ENCODE measurements at places on chromosomes 6 and 20. TPM values are rescaled to one million over a fixed set of nuclear protein-coding genes. Genes with fewer than 3 reads are reported as not detected.

- no peak overlapping the region for H3K27ac ChIP-seq
- peaks cover 15% of the 10 kb centered on the region for H3K4me1 ChIP-seq
- no peaks in the 10 kb centered on the region for H3K27me3 ChIP-seq
- H3K4me3 ChIP-seq, result no peak overlapping the region
- no peaks in the 10 kb centered on the region for H3K36me3 ChIP-seq
Measured at GRCh38 chr20:18727032-18727508, 86.5 kb upstream of the SCP2D1 start.

DNA sequence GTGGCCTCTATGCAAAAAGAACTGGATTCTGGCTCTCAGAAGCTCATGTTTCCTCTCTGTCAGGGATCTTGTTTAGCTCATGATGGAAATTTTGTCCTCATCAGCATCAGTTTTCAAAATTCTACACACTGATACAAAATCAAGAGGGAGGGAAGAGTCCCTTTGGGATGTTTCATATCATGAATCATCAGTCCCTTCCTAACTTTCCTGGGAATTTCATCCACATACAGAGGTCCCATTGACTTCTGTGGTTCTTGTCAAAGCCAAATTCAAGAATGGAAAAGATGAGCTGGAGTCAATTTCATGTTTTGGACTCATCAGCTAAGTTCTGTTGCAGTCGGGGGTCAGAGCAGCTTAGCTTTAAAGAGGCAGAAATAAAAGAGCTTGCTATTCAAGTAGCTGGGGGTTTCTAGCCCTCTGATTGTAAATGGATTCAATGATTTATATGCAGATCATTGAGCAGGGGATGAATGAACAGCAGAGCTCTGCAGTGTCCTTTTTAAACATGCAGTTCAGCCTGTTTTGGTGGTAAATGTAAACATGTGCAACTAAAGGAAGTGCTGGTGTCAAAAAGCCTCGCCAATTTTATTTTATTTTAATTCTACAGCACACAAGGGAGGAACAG is 21.3 kb upstream of the TMEM14A start:
- no peak overlapping the region for H3K27ac ChIP-seq
- H3K4me1 ChIP-seq, result peaks cover 6% of the 10 kb centered on the region
- DNase-seq, result no peak
- no peak overlapping the region for H3K4me3 ChIP-seq
- peaks cover 5% of the 10 kb centered on the region for H3K27me3 ChIP-seq

- no peak overlapping the region for H3K4me3 ChIP-seq
- H3K27me3 ChIP-seq, result no peaks in the 10 kb centered on the region
- no peak overlapping the region for H3K27ac ChIP-seq
Measured at GRCh38 chr6:139474145-139475108, 100.0 kb upstream of the CITED2 start.

DNA sequence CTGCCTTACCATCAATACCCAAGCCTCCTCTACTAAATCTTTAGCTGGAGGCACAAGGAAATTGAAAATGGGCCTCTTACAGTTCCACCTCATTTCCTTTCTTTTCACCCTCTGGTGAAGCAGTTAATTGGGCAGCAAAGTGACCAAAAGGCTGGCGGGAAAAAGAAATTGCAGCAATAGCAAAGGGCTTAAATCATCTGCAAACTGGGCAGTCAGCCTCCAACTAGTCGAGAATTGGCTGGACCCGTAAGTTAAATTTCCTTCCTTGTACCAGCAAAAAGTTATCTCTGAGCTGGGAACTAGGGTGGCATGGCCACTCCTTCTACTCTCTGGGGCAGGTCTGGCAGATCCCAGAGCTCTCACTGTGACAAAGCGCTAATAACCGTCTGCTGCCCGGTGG is 33.5 kb downstream of the GHRH start:
- no peak overlapping the region for H3K27ac ChIP-seq
- DNase-seq, result no peak
- H3K36me3 ChIP-seq, result peaks cover 55% of the 10 kb centered on the region
- no peaks in the 10 kb centered on the region for H3K4me1 ChIP-seq
- H3K27me3 ChIP-seq, result no peaks in the 10 kb centered on the region

GRCh38 chr6:166671434-166672081 is 44.5 kb upstream of the RPS6KA2 start:
- peaks cover 25% of the 10 kb centered on the region for H3K27me3 ChIP-seq
- H3K27ac ChIP-seq, result no peak overlapping the region
- no peaks in the 10 kb centered on the region for H3K4me1 ChIP-seq
- no peak overlapping the region for H3K4me3 ChIP-seq

DNA sequence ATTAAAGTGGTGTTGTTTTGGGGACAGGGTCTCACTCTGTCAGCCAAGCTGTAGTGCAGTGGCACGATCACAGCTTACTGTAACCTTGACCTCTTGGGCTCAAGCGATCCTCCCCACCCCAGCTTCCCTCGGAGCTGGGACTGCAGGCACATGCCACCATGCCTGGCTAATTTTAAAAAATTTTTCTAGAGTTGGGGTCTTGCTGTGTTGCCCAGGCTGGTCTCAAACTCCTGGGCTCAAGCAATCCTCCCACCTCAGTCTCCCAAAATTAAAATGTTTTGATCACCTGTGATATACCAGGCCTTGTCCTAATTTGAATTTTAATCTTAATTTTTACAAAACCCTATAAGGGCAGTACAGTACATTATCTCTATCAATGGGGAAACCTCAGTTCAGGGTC is 25.5 kb downstream of the ACOT13 start:
- H3K4me1 ChIP-seq, result peaks cover 28% of the 10 kb centered on the region
- no peak overlapping the region for H3K4me3 ChIP-seq
- no peaks in the 10 kb centered on the region for H3K27me3 ChIP-seq
- DNase-seq, result no peak
- peaks cover under 1% of the 10 kb centered on the region for H3K36me3 ChIP-seq

TRAPPC3L gene
- not detected for total RNA-seq

NMBR gene
- total RNA-seq, result not detected
